Mesendoderm (in vitro differentiated cells): ENCODE measurements at places on chromosomes 7 and 10.
A peak's percentile ranks its signal among the peaks of the same experiment; 100 is the strongest.

DNA sequence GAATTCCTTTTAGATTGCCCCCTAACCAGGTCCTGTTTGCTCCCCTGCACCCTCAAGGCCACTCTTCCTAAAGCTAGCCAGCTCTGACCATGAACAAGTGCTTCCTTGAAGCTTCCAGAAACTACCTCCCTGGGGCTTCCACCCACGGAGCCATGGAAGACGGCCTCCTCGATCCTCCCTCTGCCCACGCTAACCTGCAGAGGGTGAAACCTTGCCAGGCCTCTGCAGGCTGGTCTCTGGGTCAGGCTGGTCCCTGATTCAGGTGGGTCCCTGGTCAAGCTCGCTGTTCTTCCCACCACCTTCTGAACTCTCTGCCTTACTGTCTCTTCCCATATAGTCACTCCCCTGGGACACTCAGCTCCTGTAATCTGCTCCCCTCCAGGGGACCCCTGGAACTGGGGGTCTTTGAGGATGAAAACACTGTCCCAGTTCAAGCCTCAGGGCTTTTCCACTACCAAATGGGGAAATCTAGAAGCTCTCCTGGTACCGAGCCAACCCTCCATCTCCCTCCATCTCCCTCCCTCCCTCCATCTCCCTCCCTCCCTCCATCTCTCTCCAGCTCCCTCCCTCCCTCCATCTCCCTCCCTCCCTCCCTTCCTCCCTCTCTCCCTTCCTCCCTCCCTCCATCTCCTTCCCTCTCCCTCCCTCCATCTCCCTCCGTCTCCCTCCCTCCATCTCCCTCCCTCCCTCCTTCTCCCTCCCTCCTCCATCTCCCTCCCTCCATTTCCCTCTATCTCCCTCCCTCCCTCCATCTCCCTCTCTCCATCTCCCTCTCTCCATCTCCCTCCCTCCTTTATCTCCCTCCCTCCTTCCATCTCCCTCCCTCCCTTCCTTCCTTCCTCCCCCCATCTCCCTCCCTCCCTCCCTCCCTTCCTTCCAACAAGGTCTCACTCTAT is 2.9 kb downstream of the MLXIPL start:
- DNase-seq, result peak; percentile 51

- DNase-seq, result no peak
Observed at GRCh38 chr10:78118591-78118990, 84.9 kb downstream of the RPS24 start.

GRCh38 chr7:79921976-79922375 is 212.7 kb upstream of the GNAI1 start:
- DNase-seq, result no peak

DNA sequence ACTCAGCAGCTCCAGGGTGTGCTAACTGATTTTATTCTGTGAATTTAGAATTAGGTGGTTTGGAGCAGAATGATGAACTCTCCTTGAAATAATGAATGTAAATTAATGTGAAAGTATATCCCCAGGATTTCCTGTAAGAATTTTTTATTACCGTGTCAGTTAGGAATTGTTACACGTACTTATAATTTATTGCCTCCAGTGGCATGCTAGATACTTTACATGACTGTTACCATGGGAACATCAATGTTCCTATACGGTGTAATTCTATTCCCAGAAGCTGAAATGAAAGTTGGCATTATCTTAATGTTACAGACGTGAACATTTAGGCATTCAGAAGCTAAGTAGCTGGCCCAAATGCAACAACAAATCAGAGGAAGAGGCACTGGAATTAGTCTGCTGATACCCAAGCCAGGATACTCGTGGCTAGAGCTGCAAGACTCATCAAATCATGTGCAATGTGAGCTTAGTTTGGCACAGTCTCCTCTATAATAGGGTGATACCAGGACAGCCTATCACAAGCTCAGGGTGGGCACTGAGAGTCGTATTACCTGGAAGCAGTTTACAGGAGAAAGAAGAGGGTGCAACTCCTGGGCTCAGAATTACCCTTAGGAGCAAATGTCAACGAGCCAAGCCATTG is 30.0 kb upstream of the PRKAR2B start:
- DNase-seq, result no peak

DNA sequence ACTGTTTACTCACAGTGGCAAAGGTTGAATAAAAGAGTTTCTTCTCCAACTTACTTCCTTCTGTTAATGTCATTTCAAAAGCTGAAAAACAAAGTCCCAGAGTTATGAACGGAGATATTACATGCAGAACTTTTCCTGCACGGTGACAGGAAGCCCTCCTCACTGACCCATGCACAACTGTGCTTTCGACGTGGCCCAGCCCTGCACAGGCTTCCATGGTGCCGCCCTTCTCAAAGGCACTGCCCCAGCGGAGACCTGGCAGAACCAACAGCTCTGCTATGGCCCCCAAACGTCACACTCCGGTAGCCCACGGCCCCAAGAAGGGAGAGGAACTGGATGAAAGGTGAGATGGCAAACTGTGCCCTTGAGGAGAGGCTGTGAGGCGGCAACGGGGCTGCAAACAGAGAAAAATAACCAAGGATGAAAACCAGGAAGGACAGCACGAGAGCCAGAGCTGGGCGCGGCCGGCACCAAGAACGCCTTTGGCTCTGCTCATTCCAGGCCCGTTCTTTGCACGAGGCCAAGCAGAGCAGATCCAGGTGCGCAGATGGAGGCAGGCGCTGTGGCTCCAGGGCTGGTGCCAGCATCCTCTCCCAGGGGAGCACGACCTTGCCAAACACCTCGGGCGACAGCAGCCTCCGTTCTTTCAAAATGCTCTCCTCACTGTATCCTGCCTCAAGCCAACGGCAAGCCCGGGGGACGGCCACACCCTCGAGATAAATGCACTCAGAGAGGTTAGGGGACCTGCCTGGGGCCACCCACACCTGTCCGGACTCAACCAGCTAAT is 7.0 kb upstream of the FUOM start:
- DNase-seq, result no peak
